NCI-H1092 (cell line): ENCODE measurements at places on chromosomes 5 and 9.

DNA sequence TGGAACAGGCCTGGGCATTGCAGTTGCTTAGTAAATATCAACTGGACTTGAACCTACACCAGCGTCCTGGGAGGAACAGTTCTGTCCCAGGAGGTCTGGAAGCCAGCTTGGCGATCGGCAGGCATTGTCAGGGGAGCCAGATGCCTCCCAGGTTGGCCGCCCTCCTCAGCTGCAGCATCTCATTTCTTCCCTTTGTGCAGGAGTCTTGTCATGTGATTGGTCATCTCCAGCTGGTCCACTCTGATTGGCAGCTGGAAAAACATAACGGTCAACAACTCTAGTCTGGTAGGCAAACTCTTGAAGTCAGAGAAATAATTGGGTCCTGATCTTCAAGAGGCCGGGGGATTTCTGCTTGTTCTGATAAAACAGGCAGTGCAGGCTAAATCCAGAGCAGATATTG is 29.6 kb upstream of the NCS1 start:
- DNase-seq: no peak

DNA sequence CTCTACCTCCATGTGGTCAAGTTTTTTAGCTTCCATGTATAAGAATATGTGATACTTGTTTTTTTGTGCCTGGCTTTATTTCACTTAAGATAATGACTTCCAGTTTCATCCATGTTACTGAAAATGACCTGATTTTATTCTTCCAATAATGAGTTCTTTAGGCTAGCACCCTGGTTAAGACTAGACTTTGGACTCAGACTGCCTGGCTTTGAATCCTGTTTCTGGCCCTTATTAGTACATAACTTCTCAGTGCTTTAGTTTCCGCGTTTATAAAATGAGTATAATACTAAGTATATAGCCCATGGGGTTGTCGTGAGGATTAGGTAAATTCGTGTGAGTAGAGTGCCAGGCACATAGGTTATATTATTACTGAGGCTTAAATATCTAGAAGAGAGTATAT is 18.5 kb downstream of the KIAA1958 start:
- DNase-seq: no peak

- DNase-seq: no peak
Observed at GRCh38 chr9:125233678-125234077, 7.5 kb downstream of the HSPA5 start.

DNA sequence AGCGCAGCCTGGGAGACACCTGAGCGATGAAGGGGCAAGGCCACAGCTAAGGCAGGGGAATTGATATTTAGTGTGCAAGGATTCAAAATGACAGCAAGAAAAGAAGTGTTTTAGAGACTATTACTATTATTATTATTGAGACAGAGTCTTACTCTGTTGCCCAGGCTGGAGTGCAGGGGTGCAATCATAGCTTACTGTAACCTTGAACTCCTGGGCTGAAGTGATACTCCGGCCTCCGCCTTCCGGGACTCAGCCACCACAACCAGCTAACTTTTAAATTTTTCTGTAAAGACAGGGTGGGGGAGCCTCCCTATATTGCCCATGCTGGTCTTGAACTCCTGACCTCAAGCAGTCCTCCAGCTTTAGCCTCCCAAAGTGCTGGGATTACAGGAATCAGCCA is 3.3 kb upstream of the GRHPR start:
- DNase-seq: no peak

DNA sequence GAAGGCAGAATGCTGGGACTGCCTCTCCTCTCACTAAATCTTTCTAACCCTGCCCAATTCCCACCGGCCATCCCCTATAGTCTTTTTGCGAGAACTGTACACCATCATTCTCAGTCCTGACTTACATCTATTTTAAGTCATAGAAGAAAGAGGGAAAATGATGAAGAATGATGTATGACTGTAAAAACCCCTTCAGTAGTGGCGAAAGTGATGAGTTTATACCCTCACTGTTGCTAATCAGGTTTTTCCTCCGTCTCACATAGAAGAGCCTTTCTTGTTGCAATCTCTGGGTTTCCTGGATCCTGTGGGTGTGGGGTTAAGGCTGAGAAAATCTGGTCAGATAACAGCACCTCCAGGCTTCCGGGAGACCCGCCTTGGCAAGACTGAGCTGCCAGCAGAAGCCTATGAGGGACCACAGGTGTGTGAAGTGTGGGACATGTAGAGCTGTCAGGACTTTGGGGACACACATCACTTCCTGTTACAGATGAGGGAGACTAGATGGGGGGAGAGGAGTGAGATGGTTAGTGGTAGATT is 147.1 kb upstream of the SLC12A2 start:
- no peak for DNase-seq

- no peak for DNase-seq
Observed at GRCh38 chr5:149452665-149453617, 73.8 kb upstream of the IL17B start.

- DNase-seq: no peak
Observed at GRCh38 chr5:5542654-5543053, 120.2 kb downstream of the ICE1 start.

DNA sequence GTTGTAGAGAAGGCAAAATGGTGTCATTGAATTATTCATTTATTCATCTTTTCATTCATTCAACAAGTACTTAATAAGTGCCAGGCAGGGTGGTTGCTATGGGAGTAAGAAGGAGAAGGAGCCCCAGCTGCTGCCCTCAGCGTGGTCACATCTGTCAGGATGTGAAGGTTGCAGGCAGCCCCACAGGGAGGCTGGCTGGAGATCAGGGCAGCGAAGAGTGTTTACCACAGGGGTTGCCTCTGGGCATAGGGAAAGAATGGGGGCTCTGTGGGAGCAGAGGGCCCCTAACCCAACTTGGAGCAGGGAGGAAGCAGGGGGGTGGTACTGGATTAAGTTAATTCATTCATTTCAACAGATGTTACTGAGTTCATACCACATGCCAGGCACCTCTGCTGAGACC is 6.0 kb downstream of the PCDH12 start:
- no peak for DNase-seq

- no peak for DNase-seq
Observed at GRCh38 chr5:139277171-139277570, 16.4 kb upstream of the MATR3 start.

GRCh38 chr5:163670036-163670435 is 164.6 kb downstream of the MAT2B start:
- no peak for DNase-seq

DNA sequence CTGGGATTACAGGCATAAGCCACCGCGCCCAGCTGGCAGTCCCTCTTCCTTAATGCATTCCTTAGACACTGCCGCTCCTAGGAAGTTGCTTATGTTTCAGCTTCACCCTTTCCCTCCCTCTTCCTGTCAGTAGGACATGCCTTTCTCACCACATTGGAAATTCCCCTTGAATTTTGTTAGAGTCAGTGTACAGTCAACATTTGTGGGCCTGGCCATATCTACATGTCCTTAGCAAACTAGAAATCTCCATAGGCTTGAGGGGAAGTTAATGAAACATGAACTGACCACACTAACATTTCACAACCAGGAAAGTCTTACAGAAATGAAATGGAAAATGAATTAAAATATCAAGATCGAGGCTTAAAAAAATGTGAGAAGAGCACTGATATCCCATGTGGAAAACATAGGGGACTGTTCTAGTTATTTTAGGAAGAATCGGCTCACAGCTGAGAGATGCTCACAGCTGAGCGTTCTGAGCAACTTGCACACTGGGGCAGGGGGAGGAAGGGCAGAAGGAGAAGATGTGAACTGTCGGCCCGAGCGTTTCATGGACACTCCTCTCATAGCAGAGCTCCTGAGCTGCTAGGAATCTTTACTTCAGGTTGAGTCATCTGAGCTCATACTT is 21.1 kb upstream of the LVRN start:
- no peak for DNase-seq

DNA sequence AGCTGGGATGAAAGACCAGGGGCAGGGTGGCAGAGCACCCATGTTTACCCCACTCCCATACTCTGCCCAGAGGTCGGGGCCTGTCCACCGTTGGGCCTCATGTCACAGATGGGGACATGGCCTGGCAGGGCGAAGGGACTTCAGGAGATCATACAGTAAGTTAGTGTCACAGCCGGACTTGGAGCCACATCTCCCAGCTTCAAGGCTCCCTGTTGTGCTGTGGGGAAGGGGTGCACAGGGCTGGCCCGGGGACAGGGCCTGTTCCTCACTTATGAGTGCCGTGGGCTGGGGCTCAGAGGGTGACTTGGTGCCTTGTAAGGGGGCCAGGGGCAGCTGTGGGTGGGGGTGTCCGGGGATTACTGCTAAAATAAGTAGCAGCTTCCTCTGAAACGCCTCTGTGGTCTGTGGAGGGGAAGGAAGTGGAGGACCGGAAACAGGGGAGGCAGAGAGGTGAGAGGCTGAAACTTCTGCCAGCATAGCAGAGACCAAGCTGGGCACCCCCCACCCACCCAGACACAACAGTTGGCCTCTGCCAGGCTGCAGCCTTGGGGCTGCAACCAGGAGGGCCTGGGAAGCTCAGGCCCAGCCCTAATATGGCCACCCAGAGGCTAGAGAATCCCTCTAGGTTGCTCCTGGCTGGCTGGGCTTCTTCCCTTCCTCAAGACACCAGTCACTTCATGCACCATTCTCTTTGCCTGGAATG is 41.1 kb upstream of the NEK6 start:
- DNase-seq: no peak

GRCh38 chr5:37751227-37751626 is 88.6 kb downstream of the GDNF start:
- no peak for DNase-seq

- DNase-seq: no peak
Observed at GRCh38 chr5:59430066-59430685, 463.4 kb downstream of the PDE4D start.

DNA sequence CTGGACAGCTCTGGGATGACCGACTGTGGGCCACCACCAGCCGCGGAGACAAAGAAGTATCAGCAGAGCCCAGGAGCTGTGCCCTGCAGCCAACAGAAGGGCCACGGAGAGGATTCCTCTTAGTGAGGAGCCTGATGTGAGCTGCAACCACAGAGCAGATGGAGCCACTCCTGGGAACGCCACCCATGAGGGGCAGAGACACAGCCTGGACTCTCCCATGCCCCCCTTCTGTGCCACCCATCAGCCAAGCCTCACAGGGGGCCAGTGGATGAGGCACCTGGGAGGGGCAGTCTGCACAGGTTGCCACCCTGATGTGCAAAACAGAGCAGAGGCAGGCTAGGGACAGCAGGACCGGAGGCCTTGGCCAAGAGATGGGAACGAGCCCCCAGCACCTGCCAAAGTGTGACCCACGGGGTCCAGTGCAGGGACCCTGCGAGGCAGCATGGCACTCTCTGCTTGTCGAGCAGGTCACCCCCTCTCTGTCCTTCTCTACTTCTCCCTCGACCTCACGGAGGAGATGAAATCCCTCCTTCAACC is 380.7 kb upstream of the IRX1 start:
- no peak for DNase-seq

DNA sequence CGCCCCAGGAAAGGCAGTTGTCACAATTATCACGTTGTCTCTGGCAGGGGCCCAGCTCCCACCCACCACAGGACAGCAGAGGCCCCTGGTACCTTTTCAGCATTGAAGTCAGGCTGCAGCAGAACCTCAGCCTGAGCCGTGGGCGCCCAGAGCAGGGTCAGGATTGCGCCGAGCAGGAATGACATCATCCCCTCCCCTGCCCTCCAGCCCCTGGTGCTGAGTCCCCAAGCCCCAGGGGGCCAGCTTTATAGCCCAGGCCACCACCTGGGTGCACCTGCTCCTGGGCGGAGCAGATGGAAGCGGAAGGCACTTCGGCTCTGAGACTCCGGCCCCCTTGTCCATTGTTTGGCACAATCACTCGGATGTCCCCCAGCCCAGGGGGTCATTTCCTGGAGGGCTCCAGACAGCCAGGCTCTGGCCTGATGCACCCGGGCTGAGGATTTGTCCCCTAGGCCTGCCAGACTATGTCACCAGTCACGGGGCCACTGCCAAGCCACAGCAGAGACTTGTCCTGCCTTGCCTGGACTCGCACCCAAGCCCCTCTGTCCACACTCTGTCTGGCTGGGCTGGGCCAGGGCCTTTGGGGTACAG is at the start of gene LCN15:
TSS of gene LCN15 (minus strand) at position 218 of the 591 bp plus-strand sequence. CDS start at position 188, 30 bp downstream.
- peak; percentile 27 for DNase-seq

DNA sequence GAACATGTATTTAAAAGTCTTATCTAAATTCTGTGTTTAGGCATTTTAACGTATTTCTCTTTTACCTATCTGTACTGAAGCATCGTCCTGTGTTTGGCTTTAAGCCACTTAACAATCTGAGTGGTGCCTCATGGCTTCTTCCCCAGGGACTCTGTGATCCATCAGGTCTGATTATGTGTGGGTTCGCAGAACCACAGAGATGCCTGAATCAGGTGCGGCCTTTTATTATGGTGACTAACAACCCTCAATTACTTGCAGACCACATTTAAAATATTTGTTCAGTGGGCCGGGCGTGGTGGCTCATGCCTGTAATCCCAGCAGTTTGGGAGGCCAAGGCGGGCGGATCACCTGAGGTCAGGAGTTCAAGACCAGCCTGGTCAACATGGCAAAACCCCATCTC is 39.6 kb upstream of the SAP30L start:
- no peak for DNase-seq

DNA sequence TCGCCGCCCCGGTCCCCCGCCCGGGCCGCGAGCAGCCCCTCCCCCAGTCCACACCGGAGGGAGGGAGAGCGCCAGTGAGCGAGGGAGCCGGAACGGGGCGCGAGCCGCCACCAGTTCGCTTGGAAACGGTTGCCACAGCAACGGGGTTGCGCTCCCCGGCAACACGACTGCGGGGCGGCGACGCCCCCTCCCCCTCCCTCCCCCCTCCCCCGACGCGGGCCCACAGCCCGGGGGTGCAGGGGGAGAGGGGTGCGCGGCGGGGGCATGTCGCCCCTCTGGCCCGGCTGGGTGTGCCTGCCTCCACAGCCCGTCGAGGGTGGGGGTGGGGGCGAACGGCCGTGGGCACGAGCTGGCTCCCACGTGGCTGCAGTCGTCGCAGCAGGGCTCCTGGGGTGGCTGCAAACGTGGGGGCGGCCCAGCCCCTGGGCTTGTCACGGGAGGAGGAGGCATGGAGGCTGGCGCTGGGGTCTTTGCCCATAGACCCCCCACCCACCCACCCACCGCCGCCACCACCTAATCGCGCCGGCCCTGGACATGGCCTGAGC is 524 bp downstream of the PRR7 start:
- peak; percentile 52 for DNase-seq

- DNase-seq: no peak
Observed at GRCh38 chr5:129511291-129511690, 51.2 kb downstream of the ADAMTS19 start.

DNA sequence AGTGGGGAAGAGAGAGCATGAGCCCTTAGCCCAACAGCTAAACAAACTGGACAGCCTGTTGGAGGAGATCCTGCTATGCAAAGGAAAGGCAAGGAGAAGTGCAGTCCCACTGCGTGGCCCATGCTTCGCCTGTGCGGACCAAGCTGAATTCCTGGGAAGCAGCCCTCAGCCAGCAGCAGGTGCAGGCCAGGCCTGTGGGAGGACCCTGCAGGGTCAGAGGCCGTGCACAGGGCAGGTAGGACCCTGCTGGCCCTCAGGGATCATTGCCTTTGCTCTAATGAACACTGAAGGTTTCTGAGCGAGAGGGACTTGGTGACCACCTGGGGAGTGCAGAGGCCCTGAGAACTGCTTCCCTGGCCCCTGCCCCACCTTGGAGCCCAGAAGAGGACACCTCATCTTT is 6.0 kb upstream of the SLC6A19 start:
- no peak for DNase-seq

GRCh38 chr9:79184831-79185230 is 386.9 kb upstream of the TLE4 start:
- no peak for DNase-seq
